ENCODE measurements at places on chromosomes 12 and 14.
A peak's percentile ranks its signal among the peaks of the same experiment; 100 is the strongest.

DNA sequence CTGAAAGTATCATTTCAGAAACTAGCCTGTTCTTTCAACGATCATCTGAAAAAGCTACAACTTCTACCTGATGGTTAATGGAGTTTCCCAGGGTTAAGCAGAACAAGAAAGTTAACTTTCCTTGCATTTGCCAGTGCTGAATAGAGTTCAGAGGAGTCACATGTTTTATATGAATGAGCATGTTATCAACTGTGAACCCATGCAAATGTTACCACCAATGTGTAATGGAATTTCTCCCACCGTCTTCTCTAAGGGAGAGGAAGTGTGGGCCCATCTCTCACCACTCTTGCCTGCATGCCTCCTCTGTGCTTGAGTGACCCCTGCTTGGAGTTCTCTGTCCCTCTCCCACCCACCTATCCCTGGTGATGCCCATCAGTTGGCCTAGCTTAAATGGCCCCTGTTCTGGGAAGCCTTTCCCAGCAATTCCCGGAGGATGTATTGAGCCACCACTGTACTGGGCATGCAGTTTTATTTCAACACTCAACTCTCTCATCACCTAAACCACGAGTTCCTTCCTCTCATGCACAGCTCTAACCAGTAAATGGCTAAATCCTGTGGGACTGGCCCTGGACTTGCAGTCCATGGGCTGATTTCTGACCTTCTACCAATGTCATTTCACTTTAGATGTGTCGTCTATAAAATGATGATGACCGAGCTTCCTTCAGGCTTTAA is 159.8 kb downstream of the RPAP3 start:
- no peak for ATAC-seq

GRCh38 chr12:49413796-49414195 is 46.5 kb downstream of the SPATS2 start:
- peak; percentile 40 for ATAC-seq

DNA sequence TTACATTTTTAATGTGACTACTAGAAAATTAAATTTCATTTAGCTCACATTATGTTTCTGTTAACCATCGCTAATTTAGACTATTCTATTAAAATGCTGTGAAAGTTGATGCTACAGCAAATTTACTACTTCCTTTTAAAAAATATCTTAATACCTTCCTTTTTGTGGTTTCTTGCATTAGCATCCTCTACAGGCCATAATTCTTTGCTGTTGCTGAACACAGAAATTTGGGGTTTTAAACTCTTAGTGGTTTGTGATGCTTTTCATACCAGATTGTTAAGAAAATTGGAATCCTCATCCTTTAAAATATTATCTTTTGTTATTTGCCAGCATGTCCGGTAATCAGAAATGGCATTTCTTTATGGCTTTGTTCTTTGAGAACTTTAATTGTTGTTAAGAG is 18.1 kb downstream of the WNK1 start:
- ATAC-seq: no peak

GRCh38 chr14:68819260-68819691 is 26.4 kb upstream of the ZFP36L1 start:
- ATAC-seq: no peak

Measured in motor neuron (in vitro differentiated cells).